ENCODE measurements at places on chromosomes 1 and 21.

GRCh38 chr1:18807334-18808063 lies 52.0 kb downstream of the TAS1R2 start:
- no peak for DNase-seq

DNA sequence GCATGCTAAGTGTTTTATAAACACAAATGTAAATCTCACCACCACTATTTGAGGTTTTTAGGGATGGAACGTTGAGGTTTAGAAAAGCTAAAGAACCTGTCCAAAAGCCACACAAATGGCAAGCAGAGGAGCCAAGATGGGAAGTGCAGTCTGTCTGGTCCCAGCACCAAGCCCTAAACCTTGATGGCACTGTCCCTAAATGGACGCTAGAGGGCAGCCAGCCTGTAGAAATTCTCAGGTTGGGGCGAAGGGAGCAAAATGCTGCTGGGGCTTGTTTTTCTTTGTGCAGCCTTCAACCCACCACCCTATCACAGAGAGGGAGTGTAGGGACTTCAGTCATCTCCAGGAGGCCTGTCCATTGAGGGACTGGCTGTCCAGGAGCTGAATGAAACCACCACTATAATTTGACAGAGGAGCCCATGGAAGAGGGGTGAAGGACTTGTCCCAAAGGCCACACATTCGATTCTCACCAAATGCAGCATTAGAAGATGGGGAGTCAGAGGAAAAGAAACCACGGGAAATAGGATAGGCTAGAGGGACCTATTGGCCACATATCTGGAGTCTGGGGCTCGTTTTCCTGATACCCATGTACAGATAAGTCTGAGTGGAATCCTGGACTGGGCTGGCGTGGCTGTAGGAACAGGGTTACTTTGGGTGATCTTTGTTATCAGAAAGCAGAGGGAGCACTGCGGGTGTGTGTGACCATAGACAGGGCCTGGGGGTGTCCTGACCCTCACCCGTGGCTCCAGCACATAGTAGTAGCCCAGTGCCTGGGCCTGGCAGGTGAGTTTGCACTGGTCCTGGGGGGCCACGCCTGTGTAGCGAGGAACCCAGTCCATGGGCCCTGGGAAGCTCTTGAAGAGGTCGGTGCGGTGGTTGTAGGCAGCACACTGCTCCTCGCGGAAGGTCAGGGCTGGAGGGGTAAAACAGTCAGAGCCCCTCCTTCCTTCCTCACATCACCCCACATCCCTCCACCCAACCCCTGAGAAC lies 6.1 kb downstream of the ADAMTS4 start:
- DNase-seq: peak; percentile 77

DNA sequence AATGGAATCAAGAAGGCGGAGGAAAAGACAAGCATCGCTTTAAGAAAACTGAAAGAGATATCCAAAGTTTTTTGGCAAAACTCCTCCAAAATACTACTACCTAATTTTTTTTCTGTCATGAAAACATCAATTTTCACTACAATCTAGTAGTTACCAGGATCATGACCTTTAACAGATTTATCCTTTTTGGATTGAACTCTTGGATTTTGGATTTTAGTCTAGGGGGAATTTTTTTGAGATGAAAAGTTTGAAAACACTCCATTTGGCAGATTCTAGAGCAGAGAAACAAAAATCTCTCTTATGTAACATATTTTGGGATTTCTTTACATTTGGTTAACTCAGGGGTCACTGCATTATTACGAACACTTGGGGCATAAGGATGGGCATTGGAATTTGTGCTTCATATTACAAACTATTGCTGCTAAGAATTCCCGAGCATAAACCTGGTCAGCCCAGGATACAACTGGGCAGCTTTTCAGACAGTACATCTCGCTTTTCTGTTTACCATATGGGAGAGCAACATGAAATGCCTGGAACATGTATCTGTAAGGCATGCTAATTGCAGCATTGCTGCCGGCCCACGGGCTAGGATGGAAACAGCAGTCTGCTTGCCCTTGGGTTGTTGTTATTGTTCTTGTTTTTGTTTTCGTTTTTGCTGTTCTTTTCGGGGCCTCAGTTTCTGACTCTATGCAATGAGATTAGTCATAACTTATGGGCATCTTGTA lies 264.3 kb downstream of the RHOU start:
- no peak for DNase-seq

- no peak for DNase-seq
These were observed 4.6 kb downstream of the EGLN1 start for GRCh38 chr1:231417513-231417912.
